Activated CD4-positive, alpha-beta T cell treated with anti-CD3 and anti-CD28 coated beads, Interleukin-2, Interleukin-4, amounts not matched to agents 100 ng/mL and 50 ng/mL, durations not matched to agents 16 hours and 8 hours (primary cell): ENCODE measurements at places on chromosomes 16 and 17.

GRCh38 chr17:43578699-43579565, 32.8 kb upstream of the ETV4 start:
- peak; percentile 36 for DNase-seq

DNA sequence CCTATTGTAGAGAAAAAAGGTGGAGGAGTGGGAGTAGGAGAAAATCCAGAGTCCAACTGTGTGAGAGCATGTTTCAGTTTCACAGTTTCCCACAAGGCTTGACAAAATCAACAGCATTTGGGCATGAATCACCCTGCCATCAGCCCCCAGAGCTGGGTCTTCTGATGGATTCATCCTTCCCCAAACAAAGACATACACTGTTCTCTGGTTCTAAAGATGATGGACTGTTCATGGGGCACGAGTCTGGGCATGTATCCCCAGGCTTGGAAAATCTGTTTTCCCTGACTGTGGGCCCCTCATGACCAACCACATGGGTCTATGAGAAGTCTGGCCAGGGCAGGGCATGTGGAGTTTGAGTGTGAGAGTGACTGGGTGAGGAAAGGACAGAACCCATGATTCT, 210.4 kb upstream of the IRX5 start:
- no peak for DNase-seq

- no peak for DNase-seq
Measured at GRCh38 chr16:58454856-58455255, 45.1 kb upstream of the NDRG4 start.

DNA sequence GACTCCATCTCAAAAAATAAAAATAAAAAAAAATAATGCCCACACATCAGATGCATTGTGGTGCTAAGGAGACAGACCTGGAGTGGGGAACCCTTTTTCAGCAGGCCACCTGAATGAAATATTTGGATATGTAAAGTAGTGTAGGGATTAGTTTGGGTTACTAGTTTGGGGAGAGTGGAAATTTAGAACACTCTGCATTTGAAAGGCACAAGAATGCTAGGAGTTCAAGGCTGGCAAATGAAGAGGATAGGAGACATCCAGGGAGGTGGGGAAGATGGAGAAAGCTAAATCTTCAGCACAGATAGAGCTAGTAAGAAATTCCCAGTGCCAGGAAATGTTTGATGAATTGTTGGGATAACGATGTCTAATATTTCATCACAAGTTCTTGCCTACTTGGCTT, 298.3 kb upstream of the ERCC4 start:
- DNase-seq: no peak

- DNase-seq: no peak
Measured at GRCh38 chr16:24118126-24118821, 137.9 kb upstream of the CACNG3 start.

DNA sequence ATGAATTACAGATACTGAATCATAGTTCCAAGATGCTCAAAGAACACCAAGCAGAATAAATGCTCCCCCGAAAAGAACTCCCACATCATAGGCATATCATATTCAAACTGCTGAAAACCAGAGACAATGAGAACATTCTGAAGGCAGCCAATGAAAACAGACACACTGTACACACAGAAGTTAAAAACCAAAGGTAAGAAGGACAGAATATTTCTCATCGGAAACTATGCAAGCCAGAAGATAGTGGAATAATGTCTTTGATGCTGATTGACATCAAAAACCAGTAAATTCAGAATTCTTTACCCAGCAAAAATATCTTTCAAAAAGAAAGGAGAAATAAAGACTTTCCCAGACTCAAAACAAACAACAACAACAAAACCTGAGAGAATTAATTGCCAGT, 73.8 kb upstream of the IRX5 start:
- DNase-seq: no peak

GRCh38 chr17:64536913-64537312, 30.1 kb downstream of the CEP95 start:
- no peak for DNase-seq

GRCh38 chr16:23072084-23072599, 77.1 kb downstream of the USP31 start:
- DNase-seq: no peak

DNA sequence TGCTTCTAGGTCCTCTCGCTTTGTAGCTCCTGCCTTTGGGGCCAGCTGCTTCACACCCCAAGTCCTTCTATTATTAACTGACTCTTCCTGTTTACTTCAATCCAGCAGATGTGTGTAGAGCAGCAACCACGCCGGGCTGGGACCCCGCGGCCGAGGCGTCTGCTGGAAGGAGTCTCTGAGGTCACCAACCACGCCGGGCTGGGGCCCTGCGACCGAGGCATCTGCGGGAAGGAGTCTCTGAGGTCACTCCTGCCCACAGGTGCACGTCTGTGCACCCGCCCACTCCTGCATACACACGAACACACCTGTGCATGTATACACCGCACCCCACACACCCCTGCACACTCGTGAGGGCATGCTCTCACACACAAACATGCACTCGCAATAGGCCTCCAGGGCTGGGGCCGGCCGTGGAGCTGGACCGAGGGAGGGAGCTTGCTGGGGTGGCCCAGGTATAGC, 7.8 kb upstream of the TEX19 start:
- no peak for DNase-seq

DNA sequence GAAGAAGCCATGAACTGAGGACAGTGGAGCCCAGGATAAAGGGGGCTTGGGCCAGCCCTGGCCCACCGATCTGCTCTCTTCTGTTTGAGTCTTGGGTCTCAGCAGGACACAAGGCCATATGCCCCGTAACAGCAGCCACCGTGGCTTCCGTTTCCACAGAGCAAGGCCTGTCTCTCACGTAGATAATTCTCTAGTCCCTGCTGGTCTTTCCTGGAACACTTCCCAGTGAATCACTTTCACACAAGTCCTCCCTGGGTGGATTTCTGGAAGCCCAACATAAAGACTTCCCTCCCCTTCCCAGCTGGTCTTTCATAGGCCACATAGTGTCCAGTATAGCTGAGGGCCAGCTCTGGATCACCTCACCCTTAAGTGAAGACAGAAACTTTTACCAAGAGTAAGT, 19.9 kb upstream of the C16orf78 start:
- no peak for DNase-seq

DNA sequence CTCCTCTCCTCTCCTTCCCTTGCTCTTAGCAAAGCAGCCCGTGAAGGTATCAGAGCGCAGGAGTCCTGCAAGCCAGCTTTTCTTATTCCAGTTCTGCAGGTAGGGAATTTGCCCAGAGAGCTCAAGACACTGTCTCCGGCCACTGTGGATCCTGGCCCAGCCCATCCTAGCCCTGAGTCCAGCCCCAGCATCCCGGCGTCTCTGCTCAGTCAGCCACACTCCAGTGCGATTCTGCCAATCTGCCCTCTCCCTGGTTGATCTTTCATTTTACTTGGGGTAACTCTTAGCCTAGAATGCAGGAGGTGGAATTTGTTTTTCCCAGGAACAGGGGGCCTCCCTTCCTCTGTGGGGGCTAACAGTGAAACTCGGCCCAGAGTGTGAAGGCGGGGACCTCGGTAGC, 176.9 kb upstream of the GSE1 start:
- DNase-seq: no peak

GRCh38 chr17:62712171-62712581, 84.7 kb downstream of the MRC2 start:
- DNase-seq: no peak

DNA sequence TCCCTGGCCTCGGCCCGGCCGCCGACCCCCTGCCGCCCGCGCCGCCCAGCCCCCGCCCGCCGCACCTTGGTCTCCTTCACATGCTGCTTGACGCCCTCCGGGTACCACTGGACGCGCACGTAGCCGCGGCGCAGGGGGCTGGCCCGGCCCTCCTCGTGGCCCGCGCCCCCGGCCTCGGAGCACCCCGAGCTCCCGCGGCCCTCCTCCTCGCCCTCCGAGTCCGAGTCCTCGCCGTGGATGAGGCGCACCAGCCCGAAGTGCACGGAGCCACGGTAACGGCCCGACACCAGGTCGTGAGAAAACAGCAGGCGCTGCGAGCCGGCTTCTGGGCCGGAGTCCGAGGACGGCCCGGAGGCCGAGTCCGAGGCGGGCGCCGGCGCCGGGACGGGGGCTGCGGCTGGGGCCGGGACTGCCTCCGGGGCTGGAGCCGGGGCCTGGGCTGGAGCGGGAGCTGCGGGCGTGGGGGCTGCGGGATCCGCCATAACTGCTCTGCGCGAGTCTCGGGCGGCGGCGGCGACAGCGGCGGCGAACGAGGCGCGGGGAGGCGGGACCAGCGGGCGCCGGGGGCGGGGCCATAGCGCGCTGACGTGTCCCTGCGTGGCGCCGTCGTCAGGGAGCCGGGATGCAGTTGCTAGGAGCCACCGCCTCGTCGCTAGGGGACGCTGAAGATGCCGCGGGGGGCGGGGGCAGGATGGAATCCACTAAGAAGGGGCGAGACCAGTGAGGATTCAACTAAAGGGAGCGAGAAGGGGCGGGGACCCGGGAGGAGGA, at the start of gene UBE2O:
TSS of gene UBE2O (minus strand) at position 493 of the 771 bp plus-strand sequence. CDS start at position 482, 11 bp downstream.
- DNase-seq: peak; percentile 91

DNA sequence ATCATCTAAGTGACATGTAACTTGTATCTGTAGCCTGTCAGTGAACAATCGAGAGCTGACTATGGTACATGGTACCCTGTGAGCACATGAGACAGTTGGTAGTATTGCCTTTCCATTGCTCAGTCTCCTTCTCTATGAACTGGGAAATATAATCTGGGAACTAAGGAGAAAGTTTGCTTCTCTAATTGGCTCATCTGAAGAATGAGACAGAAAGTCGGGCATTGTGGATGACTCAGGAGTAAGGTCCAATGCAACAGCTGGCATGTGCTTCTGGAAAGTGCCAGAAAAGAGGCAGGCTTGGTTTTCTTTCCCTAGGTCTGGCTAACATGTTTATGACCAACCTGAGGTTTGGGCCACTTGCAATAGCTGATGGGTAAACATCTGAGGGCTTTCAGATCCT, 51.9 kb downstream of the ZZEF1 start:
- no peak for DNase-seq

DNA sequence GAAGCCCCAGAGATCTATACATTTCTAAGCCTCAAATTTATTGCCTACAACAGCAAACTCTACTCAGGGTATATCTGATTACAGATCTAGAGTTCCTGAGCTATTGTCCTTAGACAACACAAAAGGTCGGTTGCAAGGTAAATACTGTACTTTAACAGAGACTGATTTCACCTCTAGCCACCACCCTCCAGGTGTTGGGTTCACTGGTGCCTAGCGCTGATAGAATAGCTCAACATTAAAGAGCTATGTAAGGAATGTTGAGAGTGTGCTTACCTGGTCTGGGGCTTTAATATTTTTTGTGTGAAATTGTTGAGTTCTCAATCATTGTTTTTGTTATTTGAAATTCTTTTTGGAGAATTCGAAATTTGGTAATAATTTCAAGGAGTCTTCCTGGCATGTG, 277.0 kb upstream of the PSMD7 start:
- no peak for DNase-seq
